CD4-positive, alpha-beta T cell treated with Interleukin-17A for 1 hour (primary cell): ENCODE measurements at places on chromosomes 7 and 10.
A peak's percentile ranks its signal among the peaks of the same experiment; 100 is the strongest.

DNA sequence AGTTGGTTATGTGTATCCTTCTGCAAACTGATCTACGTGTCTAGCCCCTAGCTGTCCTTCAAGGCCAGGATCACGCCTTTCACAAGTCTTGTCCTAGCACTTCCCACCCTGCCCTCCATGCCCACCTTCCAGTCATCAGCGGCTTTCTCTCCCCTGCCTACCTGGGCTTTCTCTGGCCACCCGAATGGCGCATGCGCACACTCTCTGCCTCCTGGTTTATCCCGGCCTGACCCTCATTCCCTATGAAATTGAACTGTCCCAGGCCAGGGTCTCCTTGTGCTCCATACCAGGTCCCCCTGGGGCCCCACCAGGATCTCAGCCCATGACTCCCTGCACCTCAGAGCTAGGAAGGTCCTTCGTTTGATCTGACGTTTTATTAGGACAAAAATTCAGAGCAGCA, 31.6 kb upstream of the CTBP2 start:
- DNase-seq: no peak

GRCh38 chr10:72059843-72060822, 28.2 kb downstream of the SPOCK2 start:
- no peak for DNase-seq

- DNase-seq: peak; percentile 83
Measured at GRCh38 chr10:14584661-14585060, 190.0 kb downstream of the FAM107B start.

GRCh38 chr7:16404636-16405035, 16.7 kb downstream of the CRPPA start:
- no peak for DNase-seq

GRCh38 chr7:435630-436366, 83.8 kb downstream of the PDGFA start:
- no peak for DNase-seq

DNA sequence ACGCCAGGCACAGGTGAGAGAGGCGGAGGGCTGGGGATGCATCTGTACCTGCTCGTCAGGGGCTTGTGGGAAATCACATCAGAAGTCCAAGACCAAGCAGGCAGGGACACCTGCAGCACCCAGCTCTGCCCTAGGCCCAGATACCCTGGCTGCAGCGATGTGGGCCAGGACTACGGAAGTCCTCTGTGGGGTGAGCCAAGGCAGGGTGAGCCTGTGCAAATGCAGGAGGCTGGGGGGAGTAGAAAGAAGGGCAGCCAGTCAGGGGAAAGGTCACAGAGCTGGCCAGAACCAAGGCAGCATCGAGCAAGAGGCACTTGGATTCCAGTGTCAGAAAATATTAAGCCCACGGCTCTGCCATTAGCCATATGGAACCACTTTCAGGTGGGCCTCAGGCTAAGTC, 85.2 kb downstream of the TNS3 start:
- DNase-seq: no peak

DNA sequence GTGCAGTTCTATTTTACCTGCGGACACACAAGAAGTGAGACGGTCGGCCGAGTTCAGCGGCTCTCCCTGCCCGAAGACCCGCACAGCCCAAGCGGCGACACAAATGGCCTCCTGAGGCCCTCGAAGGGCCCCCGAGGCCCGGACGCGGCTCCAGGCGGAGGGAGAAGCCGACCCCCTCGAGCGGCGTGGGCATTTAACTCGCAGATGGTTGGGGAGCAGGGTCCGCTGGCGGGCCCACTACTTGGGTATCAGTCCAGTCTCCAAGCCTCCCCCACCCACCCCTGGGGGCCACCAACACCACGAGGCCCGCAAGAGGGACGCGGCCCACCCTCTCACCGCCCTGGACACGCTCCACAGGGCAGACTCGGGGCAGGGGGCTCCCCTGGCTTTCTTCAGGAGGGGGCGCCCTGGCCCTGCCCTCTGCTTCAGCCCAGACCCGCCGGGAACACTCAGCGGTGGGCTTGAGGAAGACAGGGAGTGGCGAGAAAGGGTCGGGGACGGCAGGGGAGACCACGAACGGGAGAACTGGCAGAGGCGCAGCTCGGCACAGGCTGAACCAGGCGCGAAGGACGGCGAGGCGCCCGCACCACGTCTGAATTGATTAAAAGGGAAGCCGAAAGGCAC, 1.7 kb downstream of the IGF2BP3 start:
- no peak for DNase-seq

DNA sequence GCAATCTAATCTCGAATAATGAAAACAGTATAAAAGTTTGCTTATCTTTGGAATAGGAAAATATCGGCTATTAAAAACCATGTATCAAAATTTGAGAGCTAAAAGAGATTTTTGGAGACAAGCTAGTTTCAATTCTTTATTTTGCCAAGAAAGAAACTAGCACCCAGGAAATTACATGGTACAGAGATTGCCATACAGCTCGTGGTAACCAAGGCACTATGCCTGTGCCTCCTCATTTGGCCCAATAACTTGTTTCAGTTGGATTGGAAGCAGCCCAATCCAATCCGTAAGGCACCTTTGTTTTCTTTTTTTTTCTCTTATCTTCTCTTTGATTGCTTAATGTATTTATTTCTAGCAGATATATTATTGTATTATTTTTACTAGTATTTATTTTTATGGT, 55.0 kb downstream of the GNAI1 start:
- DNase-seq: no peak

DNA sequence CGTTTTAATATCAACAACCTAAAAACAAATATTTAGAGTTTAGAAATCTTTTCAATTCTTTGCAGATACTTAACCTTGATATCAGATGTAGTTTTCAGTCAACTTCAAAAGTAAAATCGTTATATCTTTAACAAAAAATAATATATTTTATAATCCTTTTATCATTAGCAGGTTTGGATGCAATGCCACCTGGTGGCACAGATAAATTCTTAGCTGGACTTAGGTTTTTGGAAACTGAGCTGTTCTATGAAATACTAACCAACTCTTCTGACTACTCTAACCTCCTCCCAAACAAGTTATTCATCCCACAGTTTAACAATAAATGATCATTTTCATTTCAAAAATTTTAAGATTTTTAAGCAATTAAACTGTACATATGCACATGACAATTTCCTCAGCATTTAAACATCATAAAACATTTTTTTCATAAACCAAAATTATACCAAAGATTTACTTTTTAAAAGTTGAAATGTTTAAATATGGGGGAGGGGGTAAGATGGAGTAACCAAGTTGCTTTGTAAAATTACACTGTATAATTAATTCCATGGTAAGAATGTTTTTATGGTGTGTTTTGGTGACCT, 56.9 kb downstream of the HIBADH start:
- no peak for DNase-seq

GRCh38 chr10:34816085-34816496, 995 bp upstream of the PARD3 start:
- no peak for DNase-seq

GRCh38 chr7:104794589-104794988, 219.4 kb upstream of the KMT2E start:
- no peak for DNase-seq

DNA sequence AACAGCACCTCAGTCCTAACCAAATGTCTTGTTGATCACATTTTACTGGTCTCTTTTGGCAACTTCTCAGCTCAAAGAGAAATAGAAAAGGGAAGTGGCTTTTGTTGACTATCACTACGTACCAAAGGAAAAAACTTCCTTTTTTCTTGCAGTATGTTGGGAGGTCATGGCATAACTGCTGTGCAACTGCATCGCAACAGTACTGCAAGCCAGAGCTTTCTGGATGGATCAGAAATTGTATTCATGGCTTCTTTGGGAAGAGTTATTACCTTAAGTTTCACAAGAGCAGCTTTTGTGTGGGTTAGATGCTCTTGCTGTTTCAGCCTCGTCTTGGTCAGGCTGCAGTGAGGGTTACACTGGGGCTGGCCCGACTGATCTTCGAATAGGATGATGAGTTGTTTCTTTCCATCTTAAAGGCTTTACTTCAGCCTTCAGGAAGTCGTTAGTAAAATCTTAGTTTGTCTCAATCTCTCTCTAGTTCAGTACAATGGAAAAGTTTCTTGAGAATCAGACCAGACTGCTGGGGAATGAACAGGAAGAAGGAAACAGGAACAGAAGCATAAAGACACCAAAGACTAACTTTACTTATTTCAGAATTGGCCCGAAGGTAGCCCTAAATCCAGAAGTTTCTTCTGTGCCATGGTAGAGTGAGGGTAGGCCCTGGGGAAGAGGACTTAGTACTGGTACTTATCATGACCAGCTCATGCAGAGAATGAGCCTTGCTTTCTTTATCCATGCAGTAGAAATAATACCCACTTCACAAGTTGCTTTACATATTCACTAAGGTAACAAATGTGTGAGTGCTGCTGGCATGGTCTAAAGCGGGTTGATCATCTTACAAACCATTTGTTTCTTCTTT, 153.6 kb downstream of the CELF2 start:
- no peak for DNase-seq

DNA sequence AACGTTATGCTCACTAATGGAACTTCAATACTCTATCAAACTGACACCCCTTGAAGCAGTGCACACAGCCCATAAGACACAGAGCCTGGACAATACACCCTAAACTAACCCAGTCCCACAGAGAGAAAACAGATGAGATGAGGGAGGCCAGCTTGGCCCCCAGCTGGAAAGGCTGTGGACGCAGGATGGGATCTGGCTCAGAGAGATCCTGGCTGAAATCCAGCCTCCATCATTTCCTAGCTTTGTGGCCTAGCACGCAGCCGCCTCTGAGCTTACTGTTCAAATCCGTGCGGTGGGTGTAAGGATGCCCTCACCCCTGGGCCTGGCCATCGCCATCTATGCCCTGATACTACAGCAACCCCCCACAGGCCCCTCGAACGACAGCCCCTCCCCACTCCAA, 32.7 kb downstream of the SNX8 start:
- DNase-seq: no peak

DNA sequence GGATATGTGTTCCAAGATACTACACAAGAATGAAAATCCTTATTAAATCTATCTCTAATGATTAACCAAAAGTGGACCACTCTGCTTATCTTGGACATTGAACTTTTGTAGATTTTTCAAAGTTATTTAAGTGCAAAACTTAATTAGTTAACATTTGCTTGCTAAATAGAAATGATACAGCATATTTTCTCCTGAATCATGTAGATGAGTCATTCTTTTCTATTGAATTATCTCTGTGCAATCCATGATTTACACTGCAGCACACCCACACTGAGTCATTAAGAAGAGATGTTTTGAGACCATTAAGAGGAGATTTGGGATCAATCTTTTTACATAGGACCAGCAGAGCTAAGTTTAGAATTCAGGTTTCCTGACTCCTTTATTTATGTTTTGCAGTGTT, 6.6 kb upstream of the ABCC2 start:
- no peak for DNase-seq

DNA sequence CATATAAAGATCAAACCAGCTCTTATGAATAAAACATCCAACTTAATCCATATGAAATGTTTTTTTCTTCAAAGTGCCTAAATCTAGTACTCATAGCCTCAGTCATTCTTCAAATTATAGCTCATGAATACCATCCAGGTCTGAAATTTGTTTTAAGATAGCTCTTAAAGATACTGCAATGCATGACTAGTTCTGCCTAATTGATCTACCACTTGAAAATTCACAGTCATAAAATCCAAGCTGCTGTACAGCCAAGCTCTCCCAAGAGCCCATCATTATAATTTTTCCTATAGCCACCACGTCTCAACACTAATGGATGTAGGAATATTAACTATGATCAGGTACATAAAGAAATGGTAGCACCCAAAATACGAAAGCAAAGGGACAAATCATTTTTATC, 87.9 kb upstream of the RNF148 start:
- no peak for DNase-seq

- DNase-seq: no peak
Measured at GRCh38 chr7:148803094-148803493, 81.0 kb downstream of the EZH2 start.

DNA sequence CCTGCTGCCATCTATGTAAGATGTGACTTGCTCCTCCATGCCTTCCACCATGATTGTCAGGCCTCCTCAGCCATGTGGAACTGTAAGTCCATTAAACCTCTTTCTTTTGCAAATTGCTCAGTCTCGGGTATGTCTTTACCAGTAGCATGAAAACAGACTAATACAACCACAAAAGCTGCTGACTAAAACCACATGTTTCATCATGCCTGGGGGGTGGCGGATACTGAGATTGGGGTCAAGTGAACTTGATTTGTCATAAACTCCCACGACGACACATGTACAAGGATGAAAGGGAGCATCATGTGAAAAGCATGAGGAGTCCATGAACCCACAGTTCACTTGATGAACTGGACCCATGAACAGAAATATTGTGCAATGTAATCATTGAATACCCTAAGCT, 134.9 kb upstream of the ANK3 start:
- DNase-seq: no peak

- no peak for DNase-seq
Measured at GRCh38 chr7:122166740-122167139, 22.7 kb upstream of the AASS start.

GRCh38 chr10:110461088-110461487, 36.6 kb upstream of the DUSP5 start:
- no peak for DNase-seq

- DNase-seq: no peak
Measured at GRCh38 chr7:142878315-142878714, 7.2 kb downstream of the TRPV6 start.

- no peak for DNase-seq
Measured at GRCh38 chr10:100516847-100517246, 2.8 kb downstream of the SEC31B start.

GRCh38 chr7:143434660-143435059, 8.6 kb upstream of the TAS2R60 start:
- no peak for DNase-seq

DNA sequence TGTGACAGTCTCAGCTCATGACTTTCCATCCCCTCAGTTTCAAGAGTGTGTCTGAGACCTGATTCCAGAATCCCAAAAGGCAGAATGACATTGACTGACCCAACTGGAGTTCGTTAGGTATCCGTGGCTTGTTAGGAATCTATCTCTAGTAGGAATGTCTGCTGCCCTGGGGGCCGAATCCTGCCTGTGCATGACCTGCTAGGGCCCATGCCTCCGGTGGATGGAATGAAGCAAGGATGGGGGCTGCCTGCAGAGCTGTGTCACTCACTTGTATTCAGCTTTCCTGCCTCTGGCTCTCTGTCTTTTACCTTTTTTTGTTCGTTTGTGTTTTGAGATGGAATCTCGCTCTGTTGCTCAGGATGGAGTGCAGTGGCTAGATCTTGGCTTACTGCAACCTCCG, 129.5 kb downstream of the SDK1 start:
- no peak for DNase-seq

DNA sequence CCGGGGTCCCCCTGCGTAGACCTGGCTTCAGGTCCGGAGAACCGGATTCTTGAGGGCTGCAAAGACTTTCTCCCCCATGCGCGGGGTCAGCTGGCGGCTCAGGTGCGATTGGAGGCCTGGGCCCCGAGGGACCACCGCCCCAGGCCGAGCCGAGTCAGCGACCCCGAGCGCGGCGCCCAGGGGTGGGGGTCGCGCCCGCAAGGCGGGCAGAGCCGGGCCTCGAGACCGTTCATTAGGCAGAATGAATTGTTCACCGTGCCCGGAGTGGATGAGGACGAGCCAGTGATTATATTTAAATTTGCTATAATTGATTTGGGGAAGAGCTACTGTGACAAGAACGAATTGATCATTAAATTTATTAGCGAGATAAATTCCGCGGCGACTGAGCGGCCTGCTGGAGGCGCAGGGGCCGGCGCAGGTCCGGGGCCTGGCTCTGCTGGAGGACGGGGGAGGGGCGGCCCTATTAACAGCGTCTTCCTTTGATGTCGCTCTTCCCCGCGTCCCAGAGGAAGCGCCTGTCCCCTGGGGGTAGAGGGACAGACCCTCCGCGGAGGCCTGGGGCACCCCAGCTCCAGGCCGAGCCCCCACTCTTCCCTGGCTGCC, 7.5 kb downstream of the MNX1 start:
- DNase-seq: no peak
